ENCODE measurements at places on chromosomes 12 and 14. TPM values are rescaled to one million over a fixed set of nuclear protein-coding genes. Genes with fewer than 3 reads are reported as not detected.

Gene ARHGAP9
- 128 TPM for total RNA-seq

DNA sequence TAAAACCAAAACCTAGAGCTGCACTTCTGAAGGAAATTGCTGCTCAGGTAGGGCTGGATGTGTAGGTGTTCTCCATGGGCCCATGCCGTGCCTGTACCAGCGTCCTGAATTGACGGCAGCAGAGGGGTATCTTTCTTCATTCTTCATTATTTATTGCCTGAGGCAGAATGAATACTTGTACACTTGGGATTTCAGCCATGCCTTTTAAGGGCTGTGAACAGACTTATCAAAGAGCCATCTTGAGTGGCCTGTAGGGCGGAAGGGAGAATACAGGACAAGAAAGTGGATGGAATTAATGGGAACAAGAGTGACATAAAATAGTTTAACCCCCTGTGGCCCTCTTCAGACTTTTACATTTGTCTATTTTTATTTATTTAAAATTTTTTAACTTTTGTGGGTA, 61.4 kb downstream of the RASSF3 start:
- H3K4me3 ChIP-seq: peak overlapping the region; percentile 45
- DNase-seq: no peak
- H3K27me3 ChIP-seq: no peaks in the 10 kb centered on the region
- H3K36me3 ChIP-seq: peaks cover 5% of the 10 kb centered on the region

Gene KCNA1
- not detected for total RNA-seq

- H3K4me3 ChIP-seq: no peak overlapping the region
- no peaks in the 10 kb centered on the region for H3K27me3 ChIP-seq
- peaks cover 8% of the 10 kb centered on the region for H3K4me1 ChIP-seq
- H3K27ac ChIP-seq: peak overlapping the region; percentile 18
- no peaks in the 10 kb centered on the region for H3K36me3 ChIP-seq
These were observed 75.5 kb upstream of the RERGL start for GRCh38 chr12:18165422-18165871.

Gene SIVA1
- 125 TPM for total RNA-seq

Gene KRT77
- not detected for total RNA-seq

Gene MIP
- total RNA-seq: not detected

Gene GPRC5D
- total RNA-seq: not detected

Measured in activated CD8-positive, alpha-beta T cell treated with anti-CD3 and anti-CD28 coated beads for 36 hours (primary cell).